ENCODE measurements at places on chromosomes 7 and 10. TPM values are rescaled to one million over a fixed set of nuclear protein-coding genes. Genes with fewer than 3 reads are reported as not detected.

The FOXI2 gene
- not detected for total RNA-seq

DNA sequence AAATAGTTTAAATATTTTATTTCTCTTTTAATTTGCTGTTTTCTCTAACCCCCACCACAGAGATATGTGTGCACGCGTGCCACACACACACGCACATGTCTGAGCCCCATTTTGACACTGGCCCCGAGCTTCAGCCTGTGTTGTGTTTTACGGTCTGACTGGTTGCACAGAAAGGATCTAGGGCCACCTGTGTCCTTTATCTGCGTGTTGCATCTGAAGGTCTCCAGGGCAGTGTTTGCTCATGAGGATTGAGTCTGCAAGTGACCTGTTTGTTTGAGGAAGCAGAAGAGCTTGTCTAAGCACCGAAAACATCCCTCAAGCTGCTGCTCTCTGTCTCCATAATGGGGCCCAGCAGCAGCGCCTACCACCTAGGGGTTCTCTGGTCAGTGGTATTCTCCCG is 266.4 kb upstream of the LYZL1 start:
- DNase-seq = no peak

- no peak for DNase-seq
Observed at GRCh38 chr10:59354434-59354833, 7.9 kb downstream of the FAM13C start.

The ZCWPW1 gene
- 3.4 TPM for total RNA-seq

Measured in activated CD4-positive, alpha-beta T cell treated with anti-CD3 and anti-CD28 coated beads for 36 hours (primary cell).